ENCODE measurements at places on chromosomes 3 and 15. TPM values are rescaled to one million over a fixed set of nuclear protein-coding genes. Genes with fewer than 3 reads are reported as not detected.

GRCh38 chr3:157167371-157168042 is 7.6 kb upstream of the CCNL1 start:
- no peak for DNase-seq
- H3K27ac ChIP-seq, result no peak overlapping the region
- H3K27me3 ChIP-seq, result no peaks in the 10 kb centered on the region

DNA sequence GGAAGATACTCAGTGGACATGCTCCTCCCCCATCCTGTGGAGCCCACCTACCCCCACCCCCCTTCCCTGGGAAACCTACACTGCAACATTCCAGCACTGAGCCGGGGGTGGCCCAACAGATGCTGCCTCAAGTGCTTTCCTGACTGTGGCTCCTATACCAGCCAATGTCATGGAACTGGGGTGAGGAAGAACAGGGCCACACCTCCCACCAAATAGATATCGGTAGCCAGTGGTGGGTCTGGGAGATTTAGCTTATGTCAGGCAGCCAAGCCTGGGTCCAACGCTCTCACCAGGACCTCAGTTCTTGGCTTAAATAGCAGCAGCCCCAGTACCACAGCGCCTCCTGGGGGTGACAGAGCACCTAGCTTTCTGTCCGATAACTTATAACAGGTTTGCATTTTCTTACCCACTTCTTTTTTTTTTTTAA is 30.3 kb downstream of the CDC25A start:
- no peaks in the 10 kb centered on the region for H3K36me3 ChIP-seq
- H3K4me3 ChIP-seq, result no peak overlapping the region
- H3K27me3 ChIP-seq, result no peaks in the 10 kb centered on the region
- no peak overlapping the region for H3K27ac ChIP-seq

DNA sequence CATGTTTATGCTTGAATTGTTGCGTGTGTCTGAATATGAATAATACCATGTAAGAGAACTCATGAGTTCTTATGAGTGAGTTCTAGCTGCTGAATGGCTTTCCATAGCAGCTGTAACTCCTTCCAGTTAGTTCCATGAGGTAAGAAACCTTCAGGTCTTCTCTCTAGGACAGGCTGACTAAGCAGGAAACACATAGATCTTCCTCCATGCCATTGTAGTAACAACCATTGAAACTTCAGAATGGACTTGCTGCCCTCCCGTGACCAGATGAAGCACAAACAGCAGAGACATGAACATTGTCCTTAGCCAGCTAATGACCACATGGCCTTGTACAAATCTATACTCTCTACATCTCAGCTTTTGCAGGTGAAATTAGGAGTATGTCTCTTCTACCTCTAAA is 200.0 kb downstream of the ZNF385D start:
- H3K4me3 ChIP-seq, result no peak overlapping the region
- H3K27me3 ChIP-seq, result no peaks in the 10 kb centered on the region
- H3K4me1 ChIP-seq, result no peaks in the 10 kb centered on the region
- no peak for DNase-seq

DNA sequence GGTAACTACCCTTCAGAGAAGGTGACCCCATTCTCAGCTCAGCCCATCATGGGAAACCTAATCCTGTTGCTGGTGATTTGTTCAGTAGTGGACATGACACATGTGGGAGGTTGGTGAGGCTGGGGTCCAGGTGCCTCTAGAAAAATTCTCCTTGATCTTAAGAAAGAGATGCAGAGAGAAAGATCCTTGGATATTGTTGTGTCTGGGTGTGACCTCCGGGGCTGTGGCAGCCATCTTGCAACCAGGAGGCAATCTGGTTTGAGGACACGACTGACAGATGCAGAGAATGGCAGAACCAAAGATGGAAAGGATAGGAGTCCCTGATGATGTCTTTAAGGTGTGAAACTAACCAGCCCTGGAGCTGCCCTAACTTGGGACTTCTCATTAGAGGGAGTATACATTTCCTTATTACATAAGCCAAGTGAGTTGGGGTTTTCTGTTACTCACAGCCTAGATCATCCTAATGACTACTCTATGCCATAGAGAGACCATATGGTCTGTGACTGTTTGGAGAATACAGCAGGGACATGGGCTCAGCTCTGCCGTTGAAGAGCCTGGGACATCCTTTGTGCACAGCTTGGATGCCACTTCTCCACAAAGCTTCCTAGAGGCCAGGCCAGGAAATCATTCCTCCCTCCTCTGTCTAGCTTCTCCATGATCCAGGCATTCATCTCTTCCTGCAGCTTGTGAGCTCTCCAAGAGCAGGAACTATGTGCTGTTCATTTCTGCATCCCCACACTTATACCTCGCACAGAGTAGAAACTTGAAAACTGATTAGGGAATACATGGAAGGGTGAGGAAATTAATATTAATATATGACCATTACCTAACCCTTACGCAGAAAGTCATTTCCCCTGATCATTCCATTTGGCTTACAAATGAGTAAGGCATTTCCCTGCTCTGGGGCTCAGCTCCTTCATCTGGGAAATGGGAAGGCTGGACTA is 45.9 kb downstream of the HRH1 start:
- H3K4me1 ChIP-seq, result no peaks in the 10 kb centered on the region
- DNase-seq, result no peak
- H3K27me3 ChIP-seq, result no peaks in the 10 kb centered on the region
- no peak overlapping the region for H3K27ac ChIP-seq

GRCh38 chr3:128480717-128481437 is 12.1 kb downstream of the GATA2 start:
- H3K27ac ChIP-seq, result no peak overlapping the region
- peaks cover 8% of the 10 kb centered on the region for H3K27me3 ChIP-seq
- no peaks in the 10 kb centered on the region for H3K36me3 ChIP-seq
- no peak overlapping the region for H3K4me3 ChIP-seq

GRCh38 chr15:79265987-79266579 is 16.4 kb upstream of the ANKRD34C start:
- no peak overlapping the region for H3K4me3 ChIP-seq
- DNase-seq, result no peak
- H3K27me3 ChIP-seq, result no peaks in the 10 kb centered on the region
- no peaks in the 10 kb centered on the region for H3K4me1 ChIP-seq
- H3K27ac ChIP-seq, result no peak overlapping the region

DNA sequence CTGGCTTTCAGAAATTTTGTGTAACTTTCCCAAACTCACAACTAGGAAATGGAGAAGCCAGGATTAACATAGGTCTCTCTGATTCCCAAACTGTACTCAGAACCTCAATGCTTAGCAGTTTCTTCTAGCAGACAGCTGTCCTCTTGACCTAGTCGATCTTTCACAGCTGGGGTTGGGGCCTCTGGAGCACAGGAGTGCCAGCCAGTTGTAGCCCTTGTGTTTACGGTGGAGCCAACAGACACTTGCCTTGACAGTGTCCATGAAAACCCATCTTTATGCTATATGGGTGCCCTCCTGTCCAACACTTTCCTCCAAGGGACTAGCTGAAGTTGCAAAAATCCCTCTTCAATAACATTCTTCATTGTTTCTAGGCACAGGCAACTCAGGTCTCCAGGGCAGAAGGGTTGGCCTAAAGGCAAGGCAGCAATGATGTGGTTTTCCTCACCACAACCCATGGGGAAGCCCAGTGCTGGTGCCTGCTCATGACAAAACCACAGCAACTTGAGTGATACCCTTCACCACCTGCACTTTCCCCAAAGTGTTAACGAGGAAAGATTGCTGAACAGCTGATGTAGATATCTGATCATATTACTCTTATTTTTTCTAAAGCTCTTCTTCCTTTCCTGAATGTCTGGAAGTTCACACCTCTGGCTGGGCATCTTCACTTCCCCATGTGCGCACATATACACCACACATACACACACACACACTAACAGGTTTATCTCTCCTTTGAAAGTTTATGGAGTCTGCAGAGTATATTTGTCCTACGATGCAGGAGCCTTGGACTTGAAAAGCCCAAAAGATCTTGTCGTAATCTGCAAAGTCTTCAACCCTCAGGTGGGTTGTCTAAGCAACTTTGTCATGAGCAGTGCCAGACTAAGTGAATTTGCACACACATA is 11.0 kb upstream of the KNG1 start:
- no peaks in the 10 kb centered on the region for H3K27me3 ChIP-seq
- no peaks in the 10 kb centered on the region for H3K36me3 ChIP-seq
- no peak overlapping the region for H3K27ac ChIP-seq
- no peaks in the 10 kb centered on the region for H3K4me1 ChIP-seq
- H3K4me3 ChIP-seq, result no peak overlapping the region

- H3K4me3 ChIP-seq, result no peak overlapping the region
- H3K4me1 ChIP-seq, result no peaks in the 10 kb centered on the region
- H3K27me3 ChIP-seq, result no peaks in the 10 kb centered on the region
- no peak for DNase-seq
Observed at GRCh38 chr15:73879426-73879825, 6.1 kb downstream of the TBC1D21 start.

DNA sequence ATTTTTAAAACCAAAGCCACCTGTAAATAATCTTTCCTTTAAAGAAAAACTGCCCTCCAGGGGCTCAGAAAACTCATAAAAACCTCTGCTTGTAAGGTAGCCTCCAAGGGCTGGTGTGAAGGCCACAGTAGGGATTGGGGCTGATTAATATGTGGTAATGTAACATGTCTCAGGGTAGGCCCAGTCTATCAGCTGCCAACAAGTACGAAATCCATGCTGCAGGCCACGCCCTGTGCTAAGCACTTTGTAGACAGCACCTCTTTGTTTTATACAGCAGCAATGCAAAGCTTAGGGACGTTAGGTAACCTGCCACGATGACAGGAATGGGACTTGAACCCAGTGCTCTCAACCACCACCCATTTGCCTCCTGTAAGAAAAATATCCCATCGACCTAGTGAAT is 65.6 kb upstream of the PRICKLE2 start:
- no peaks in the 10 kb centered on the region for H3K4me1 ChIP-seq
- H3K27ac ChIP-seq, result no peak overlapping the region
- H3K4me3 ChIP-seq, result no peak overlapping the region
- no peak for DNase-seq
- H3K27me3 ChIP-seq, result no peaks in the 10 kb centered on the region
- no peaks in the 10 kb centered on the region for H3K36me3 ChIP-seq

- no peaks in the 10 kb centered on the region for H3K4me1 ChIP-seq
- H3K36me3 ChIP-seq, result no peaks in the 10 kb centered on the region
- H3K4me3 ChIP-seq, result no peak overlapping the region
Observed at GRCh38 chr3:188421836-188422540, 268.0 kb downstream of the LPP start.

DNA sequence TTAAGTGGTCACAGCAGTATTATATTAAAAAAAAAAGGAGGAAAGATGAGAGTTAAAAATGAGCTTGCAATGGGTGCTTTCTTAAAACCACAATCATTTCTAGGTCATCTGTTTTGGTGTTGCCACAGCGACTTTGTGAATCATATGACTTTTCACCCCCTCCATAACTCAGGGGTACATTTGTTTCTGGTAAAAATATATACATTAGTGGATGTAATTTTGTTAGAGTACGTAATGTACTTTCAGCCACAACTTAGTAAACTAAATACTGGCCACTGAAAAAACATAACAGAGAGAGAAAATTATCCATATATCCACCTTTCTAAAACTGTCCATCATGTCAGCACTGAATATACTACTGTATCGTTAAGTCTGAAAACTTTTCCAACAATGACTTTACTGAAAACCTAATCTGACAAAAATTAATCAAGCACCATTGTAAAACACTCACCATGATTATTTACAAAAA is 3.4 kb downstream of the ANKRD28 start:
- H3K27me3 ChIP-seq, result no peaks in the 10 kb centered on the region
- no peak for DNase-seq
- H3K4me1 ChIP-seq, result peaks cover 17% of the 10 kb centered on the region
- no peak overlapping the region for H3K27ac ChIP-seq
- H3K36me3 ChIP-seq, result no peaks in the 10 kb centered on the region

GRCh38 chr15:55799291-55800212 is 56.6 kb upstream of the PRTG start:
- H3K36me3 ChIP-seq, result no peaks in the 10 kb centered on the region
- no peaks in the 10 kb centered on the region for H3K27me3 ChIP-seq
- no peak for DNase-seq
- no peaks in the 10 kb centered on the region for H3K4me1 ChIP-seq
- no peak overlapping the region for H3K27ac ChIP-seq

DNA sequence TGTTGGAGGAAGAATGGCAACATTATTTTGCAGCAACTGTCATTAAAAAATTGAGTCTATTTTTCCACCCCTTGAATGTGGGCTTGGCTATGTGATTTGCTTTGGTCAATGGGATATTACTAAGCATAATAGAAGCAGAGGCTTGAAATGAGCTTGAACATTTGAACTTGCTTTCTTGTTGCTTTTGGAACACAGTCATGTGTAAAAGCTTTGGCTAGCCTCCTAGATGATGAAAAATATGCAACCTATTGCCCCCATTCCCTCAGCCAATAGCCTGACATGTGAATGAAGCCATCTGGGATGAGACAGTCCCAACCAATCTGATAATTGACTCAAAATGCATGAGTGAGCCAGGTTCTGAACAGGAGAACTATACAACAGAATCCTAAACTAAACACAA is 78.4 kb downstream of the PLSCR2 start:
- no peaks in the 10 kb centered on the region for H3K27me3 ChIP-seq
- H3K36me3 ChIP-seq, result no peaks in the 10 kb centered on the region

DNA sequence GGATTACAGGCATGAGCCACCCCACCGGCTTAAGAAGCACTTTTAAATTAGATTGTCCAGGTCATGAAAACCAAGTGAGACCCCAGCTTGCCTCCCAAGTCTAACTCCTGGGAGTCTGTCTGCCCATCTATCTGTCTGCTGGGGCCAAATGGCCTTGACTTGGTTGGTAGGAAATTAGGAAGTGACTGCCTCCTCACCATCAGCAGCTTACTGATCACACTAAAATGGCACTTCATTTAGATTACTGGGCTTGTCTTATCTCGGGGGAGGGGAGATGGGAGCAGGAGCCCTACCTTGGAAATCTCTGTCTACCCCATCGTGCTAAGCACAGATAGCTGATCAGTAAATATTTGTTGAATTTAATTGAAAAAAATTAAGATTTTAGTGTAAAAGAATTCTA is 5.6 kb upstream of the LRRC2 start:
- H3K36me3 ChIP-seq, result no peaks in the 10 kb centered on the region
- no peak overlapping the region for H3K27ac ChIP-seq
- DNase-seq, result no peak
- no peaks in the 10 kb centered on the region for H3K4me1 ChIP-seq
- H3K4me3 ChIP-seq, result no peak overlapping the region

- no peaks in the 10 kb centered on the region for H3K27me3 ChIP-seq
- no peak overlapping the region for H3K4me3 ChIP-seq
- DNase-seq, result no peak
- no peaks in the 10 kb centered on the region for H3K36me3 ChIP-seq
Observed at GRCh38 chr15:81281456-81281735, 42.5 kb downstream of the STARD5 start.

DNA sequence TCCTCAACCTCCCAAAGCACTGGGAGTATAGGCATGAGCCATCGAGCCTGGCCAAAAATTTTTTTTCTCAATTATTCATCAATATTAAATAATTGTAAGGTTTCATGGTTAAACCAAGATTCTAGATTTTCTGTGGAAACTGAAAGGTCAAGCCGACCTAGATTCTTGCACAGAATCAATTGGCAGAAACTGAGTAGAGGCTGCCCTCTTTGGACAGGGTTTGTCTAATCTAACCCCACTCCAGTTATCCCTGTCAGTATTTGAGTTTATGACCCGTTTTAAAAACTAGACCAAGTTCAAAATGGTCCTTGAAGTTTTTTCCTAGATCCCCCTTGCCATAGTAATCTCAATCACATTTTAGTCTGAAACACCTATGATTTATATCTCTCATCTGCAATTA is 8.6 kb upstream of the ADAM10 start:
- no peak overlapping the region for H3K27ac ChIP-seq
- no peaks in the 10 kb centered on the region for H3K36me3 ChIP-seq
- DNase-seq, result no peak
- H3K4me1 ChIP-seq, result no peaks in the 10 kb centered on the region
- H3K4me3 ChIP-seq, result no peak overlapping the region

The WNT5A gene
- not detected for total RNA-seq

The NEIL1 gene
- 38.0 TPM for total RNA-seq

The PCSK6 gene
- not detected for total RNA-seq

The PLSCR2 gene
- 0.44 TPM for total RNA-seq

The GABRR3 gene
- not detected for total RNA-seq

The CAPN7 gene
- total RNA-seq, result 104 TPM

The ITGA11 gene
- total RNA-seq, result 2.0 TPM

The SH2D7 gene
- not detected for total RNA-seq

The INSYN1 gene
- not detected for total RNA-seq

All from naive thymus-derived CD4-positive, alpha-beta T cell (primary cell).